Epithelial cell of alveolus of lung (primary cell): ENCODE measurements at places on chromosomes 2 and 18. TPM values are rescaled to one million over a fixed set of nuclear protein-coding genes. Genes with fewer than 3 reads are reported as not detected.

Gene VWA3B
- total RNA-seq, result not detected in 2 replicates

Gene ST3GAL5
- total RNA-seq, result 7.8 and 16.6 TPM in 2 replicates

Gene MARCHF4
- total RNA-seq, result under 0.01 and 1.0 TPM in 2 replicates

Gene NOSTRIN
- total RNA-seq, result 0.26 TPM in 1 of 2 replicates, not detected in the other

Gene CGREF1
- total RNA-seq, result 1.2 and 4.6 TPM in 2 replicates

Gene TUBA4B
- not detected in 2 replicates for total RNA-seq

Gene ANKRD30B
- total RNA-seq, result not detected in 2 replicates

Gene KIF1A
- total RNA-seq, result 2.7 TPM in 1 of 2 replicates, not detected in the other

Gene EHD3
- 23.0 and 36.4 TPM in 2 replicates for total RNA-seq

Gene NCKAP5
- total RNA-seq, result 1.9 and 2.2 TPM in 2 replicates

Gene NTSR2
- not detected in 2 replicates for total RNA-seq

Gene BOLL
- 0.08 TPM in 1 of 2 replicates, not detected in the other for total RNA-seq

Gene SKOR2
- not detected in 2 replicates for total RNA-seq

Gene C2orf72
- 0.08 and 0.26 TPM in 2 replicates for total RNA-seq
